HT-29 (cell line): ENCODE measurements at places on chromosomes 4 and X.

- peak; percentile 51 for DNase-seq
Observed at GRCh38 chrX:120560405-120560841, 339 bp downstream of the CUL4B start.

DNA sequence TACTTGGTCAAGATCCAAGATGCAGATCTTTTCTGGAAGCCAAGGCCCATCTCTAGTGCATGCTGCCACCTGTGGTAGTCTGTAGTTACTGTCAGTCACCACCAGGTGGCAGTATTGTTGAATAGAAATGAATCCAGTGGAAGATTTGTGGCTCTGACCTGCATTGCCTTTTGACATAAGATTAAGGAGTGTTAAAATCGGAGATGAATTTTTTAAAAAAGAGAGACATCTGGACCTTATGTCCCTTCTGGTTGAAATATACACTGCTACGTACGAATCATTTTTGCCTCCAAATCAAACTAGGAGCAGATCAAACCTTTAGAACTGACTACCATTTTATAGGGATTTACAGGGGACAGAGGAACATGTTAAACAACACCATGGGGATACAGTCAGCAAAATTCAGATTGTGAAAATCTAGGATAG lies 46.9 kb upstream of the RHOH start:
- peak; percentile 92 for DNase-seq

- no peak for DNase-seq
Observed at GRCh38 chr4:126727461-126727860, 905.3 kb upstream of the INTU start.

DNA sequence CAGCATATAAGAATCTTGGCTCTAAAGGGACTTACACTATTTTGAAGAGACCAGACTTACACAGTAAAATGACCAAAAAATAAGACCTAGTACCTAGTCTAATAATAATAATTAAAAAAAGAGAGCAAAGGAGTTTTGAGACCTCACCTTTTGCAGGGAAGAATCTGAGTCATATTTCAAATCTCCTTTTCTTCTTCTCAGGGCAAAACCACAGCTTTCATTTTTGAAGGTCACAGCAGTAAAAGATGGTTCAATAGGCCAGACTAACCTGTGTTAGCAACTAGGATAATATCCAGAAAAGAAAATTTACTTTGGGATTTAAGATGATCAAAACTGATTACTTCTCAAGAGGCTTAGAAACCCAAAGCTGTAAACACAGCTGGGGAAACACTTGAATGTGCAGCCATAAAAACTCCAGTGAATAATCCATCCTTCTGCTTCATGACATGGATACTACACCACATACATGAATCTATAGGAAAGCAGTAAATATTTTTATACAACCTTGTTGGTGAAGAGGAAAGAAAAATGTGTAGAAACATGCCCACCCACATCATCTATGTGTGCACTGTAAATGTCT lies 25.9 kb upstream of the LNX1 start:
- no peak for DNase-seq

- DNase-seq, result no peak
Observed at GRCh38 chr4:148265627-148266026, 176.6 kb downstream of the NR3C2 start.

DNA sequence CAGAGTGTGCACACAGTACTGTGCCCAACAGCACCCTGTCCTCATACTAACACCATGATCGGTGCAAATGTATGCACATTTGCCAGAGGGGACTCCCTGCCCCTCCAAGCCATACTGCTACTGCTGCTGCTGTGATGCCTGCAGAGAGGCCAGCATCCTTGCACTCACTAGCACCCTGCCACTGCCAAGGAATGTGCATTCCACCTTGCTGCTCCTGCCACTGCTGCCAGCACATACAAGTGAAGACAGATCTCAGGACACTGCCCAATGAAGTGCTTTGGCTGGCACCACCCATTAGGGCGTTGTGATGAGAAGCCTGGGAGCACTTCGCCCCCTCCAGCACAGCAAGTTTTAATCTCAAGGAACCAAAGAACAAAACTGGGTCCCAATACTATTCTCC lies 146.3 kb upstream of the DMD start:
- no peak for DNase-seq

DNA sequence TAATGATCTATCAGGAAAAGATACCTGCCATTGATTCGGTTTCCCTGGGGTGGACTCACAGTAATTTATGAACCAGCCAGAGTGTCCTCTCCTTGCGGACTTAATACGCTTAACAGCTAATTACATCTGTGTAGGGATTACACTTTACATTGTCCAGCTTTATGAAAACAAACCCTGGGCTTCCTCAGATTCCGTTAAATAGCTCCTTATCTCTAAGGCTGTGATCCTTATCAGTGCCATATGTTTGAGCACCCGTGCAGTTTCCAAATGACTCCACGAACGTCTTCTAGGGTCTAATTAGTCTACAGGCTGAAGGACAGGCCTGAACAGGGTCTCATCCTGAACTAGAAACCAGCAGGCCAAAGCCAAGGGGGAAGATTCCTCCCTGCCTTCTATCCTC lies 56.9 kb downstream of the KDR start:
- DNase-seq, result no peak

- no peak for DNase-seq
Observed at GRCh38 chr4:109908731-109909130, 4.0 kb upstream of the EGF start.

GRCh38 chr4:89299153-89299791 lies 8.3 kb downstream of the GPRIN3 start:
- DNase-seq, result peak; percentile 45

DNA sequence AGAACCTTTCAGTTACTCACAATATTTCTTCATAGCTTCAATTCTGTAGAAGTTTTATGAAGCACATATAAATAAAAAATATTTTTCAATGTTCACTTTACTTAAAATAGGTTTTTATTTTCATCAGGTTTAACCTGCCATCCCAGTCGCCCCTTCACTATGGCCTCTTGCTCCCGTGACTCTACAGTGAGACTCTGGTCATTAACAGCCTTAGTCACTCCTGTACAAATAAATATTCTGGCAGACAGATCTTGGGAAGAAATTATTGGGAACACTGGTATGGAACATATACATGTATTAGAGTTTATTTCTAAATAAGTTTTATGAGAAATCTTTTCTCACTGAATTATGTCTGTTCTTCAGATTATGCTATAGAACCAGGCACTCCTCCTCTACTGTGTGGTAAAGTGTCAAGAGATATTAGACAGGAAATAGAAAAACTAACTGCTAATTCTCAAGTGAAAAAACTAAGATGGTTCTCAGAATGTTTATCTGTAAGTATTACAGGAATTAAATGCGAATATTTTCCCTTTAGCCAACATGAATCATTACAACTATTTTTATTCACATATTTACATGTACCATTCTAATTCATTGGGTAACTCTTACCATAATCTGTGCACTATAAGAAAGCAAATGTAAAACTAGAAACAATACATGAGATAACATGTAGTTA lies 45.6 kb downstream of the SPATA4 start:
- DNase-seq, result no peak

DNA sequence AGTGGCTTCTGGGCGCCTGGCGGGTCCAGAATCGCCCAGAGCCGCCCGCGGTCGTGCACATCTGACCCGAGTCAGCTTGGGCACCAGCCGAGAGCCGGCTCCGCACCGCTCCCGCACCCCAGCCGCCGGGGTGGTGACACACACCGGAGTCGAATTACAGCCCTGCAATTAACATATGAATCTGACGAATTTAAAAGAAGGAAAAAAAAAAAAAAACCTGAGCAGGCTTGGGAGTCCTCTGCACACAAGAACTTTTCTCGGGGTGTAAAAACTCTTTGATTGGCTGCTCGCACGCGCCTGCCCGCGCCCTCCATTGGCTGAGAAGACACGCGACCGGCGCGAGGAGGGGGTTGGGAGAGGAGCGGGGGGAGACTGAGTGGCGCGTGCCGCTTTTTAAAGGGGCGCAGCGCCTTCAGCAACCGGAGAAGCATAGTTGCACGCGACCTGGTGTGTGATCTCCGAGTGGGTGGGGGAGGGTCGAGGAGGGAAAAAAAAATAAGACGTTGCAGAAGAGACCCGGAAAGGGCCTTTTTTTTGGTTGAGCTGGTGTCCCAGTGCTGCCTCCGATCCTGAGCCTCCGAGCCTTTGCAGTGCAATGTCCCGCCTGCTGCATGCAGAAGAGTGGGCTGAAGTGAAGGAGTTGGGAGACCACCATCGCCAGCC lies at the start of gene ATOH1:
TSS of gene ATOH1 (plus strand) at position 422 of the 663 bp plus-strand sequence. CDS start at position 596, 174 bp downstream.
- peak; percentile 23 for DNase-seq

- no peak for DNase-seq
Observed at GRCh38 chrX:130263016-130263415, 5.7 kb downstream of the ZNF280C start.

- DNase-seq, result no peak
Observed at GRCh38 chrX:132333351-132333750, 114.1 kb upstream of the RAP2C start.

GRCh38 chr4:43766648-43767047 lies 682.0 kb downstream of the KCTD8 start:
- no peak for DNase-seq
